ENCODE measurements at places on chromosomes 13 and 19. TPM values are rescaled to one million over a fixed set of nuclear protein-coding genes. Genes with fewer than 3 reads are reported as not detected.

GJB2 gene
- 0.93 TPM for total RNA-seq

ZNF44 gene
- 12.6 TPM for total RNA-seq

IRGC gene
- total RNA-seq = not detected

ALG5 gene
- 27.2 TPM for total RNA-seq

DNA sequence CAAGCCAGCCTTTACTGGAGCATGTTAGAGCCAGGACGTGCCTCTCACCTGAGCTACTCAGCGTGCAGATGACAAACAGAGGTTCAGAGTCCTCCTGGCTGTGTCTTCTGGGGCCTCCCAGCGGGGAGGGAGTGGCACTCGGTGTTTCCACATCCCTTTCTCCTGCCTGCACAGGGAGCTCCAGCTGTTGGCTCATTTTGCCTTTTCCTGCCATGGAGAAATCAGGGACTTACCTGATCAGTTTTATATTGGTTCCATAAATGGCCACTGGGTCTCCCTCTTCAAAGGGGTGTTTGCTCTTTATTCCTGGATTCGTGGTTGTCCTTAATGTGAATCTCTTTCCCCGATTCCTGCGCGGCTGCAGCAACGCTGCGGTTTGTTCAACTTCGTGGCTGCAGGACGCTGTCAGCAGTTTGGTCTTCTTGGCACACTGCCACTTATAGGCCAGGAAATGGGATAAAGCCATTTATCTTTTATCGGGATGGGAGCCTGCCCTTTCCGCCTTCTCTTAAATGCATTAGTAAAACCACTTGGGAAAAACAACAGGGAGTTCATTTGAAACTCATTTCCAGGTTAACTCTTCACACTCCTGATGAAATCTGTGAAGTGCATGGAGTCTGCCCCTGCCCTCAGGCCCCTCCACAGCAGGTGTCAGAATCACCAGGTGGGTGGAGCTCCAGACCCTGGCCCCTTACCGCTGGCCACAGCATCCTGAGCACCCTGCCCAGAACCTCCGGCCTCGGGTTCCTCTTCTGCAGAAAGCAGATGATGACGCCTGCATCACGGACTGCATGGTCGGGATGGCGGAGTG lies 39.8 kb upstream of the MCF2L start:
- H3K27me3 ChIP-seq = peaks cover 9% of the 10 kb centered on the region
- DNase-seq = no peak
- H3K4me3 ChIP-seq = no peak overlapping the region
- H3K4me1 ChIP-seq = peaks cover 10% of the 10 kb centered on the region
- H3K36me3 ChIP-seq = no peaks in the 10 kb centered on the region

- H3K36me3 ChIP-seq = no peaks in the 10 kb centered on the region
- no peak for DNase-seq
- H3K4me3 ChIP-seq = no peak overlapping the region
- H3K27ac ChIP-seq = no peak overlapping the region
- no peaks in the 10 kb centered on the region for H3K27me3 ChIP-seq
Observed at GRCh38 chr13:76397413-76397812, 488.8 kb downstream of the KCTD12 start.

DNA sequence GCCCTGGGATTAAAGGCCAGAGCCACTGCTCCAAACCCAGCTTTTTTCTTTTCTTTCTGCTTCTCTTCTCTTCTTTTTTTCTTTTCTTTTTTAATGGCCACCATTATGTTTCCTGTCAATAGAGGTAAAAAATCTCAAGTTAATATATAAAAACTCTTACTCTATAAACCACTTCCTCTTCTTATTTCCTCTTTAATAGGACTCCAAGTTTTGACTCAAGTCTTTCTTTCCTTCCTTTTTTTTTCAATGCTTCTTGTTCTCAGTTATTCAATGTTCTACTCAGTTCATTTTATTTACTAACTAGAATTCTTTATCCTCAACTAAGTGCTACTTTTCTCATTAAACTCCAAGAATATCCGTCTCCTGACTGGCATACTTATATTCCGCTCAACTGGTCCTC lies 27.1 kb upstream of the MYCBP2 start:
- H3K27me3 ChIP-seq = no peaks in the 10 kb centered on the region
- no peak overlapping the region for H3K4me3 ChIP-seq
- H3K36me3 ChIP-seq = no peaks in the 10 kb centered on the region
- DNase-seq = no peak
- H3K4me1 ChIP-seq = no peaks in the 10 kb centered on the region

- no peak for DNase-seq
- no peaks in the 10 kb centered on the region for H3K36me3 ChIP-seq
- H3K27me3 ChIP-seq = no peaks in the 10 kb centered on the region
- no peak overlapping the region for H3K27ac ChIP-seq
Observed at GRCh38 chr19:51821456-51821855, 26.5 kb downstream of the FPR3 start.

- H3K36me3 ChIP-seq = no peaks in the 10 kb centered on the region
- peaks cover 10% of the 10 kb centered on the region for H3K4me1 ChIP-seq
- peaks cover 4% of the 10 kb centered on the region for H3K27me3 ChIP-seq
- H3K27ac ChIP-seq = no peak overlapping the region
Observed at GRCh38 chr19:43460362-43461016, 4.9 kb downstream of the LYPD3 start.

DNA sequence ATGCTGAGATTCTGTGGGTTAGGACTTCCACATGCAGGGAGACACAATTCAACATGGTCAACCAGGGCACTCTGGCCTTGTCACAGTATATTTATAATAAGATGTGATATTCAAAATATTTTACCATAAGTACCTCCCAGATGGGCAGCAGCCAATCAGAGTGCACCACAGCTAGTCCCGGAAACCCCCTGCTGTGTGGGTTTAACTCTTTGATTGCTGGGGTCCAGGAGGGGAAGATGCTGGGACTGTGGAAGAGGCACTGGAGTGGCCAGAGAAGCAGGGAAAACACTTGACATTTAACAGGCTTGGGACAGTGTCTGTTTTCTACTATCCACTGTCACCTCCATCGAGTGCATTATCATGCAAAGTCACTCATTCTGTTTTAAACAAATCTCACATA lies 99.0 kb downstream of the MBNL2 start:
- H3K36me3 ChIP-seq = no peaks in the 10 kb centered on the region
- no peaks in the 10 kb centered on the region for H3K27me3 ChIP-seq
- H3K27ac ChIP-seq = no peak overlapping the region
- H3K4me3 ChIP-seq = no peak overlapping the region
- no peak for DNase-seq

DNA sequence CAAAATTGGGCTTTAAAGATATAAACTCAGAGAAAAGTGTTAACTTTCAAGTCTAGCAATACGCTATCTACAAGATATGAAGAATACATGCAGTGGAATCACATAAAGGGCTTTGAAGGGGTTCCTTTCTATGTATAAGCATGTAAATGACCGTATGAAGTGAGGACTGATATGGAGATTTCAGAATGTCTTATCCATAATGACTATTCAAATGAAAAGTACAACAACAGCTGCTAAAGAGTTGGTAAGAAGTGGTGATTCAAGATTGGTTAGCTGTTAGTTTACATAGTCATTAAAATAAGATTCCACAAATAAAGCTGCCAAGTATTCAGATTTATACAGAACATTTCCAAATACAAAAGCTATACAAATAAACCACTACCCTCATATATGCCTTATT lies 153.4 kb upstream of the STARD13 start:
- no peaks in the 10 kb centered on the region for H3K4me1 ChIP-seq
- H3K27ac ChIP-seq = no peak overlapping the region
- DNase-seq = no peak
- no peaks in the 10 kb centered on the region for H3K27me3 ChIP-seq
- no peak overlapping the region for H3K4me3 ChIP-seq
- no peaks in the 10 kb centered on the region for H3K36me3 ChIP-seq

- H3K4me3 ChIP-seq = no peak overlapping the region
- no peak for DNase-seq
- no peak overlapping the region for H3K27ac ChIP-seq
- H3K36me3 ChIP-seq = no peaks in the 10 kb centered on the region
- no peaks in the 10 kb centered on the region for H3K27me3 ChIP-seq
- no peaks in the 10 kb centered on the region for H3K4me1 ChIP-seq
Observed at GRCh38 chr19:33977756-33978685, 181.4 kb downstream of the KCTD15 start.

DNA sequence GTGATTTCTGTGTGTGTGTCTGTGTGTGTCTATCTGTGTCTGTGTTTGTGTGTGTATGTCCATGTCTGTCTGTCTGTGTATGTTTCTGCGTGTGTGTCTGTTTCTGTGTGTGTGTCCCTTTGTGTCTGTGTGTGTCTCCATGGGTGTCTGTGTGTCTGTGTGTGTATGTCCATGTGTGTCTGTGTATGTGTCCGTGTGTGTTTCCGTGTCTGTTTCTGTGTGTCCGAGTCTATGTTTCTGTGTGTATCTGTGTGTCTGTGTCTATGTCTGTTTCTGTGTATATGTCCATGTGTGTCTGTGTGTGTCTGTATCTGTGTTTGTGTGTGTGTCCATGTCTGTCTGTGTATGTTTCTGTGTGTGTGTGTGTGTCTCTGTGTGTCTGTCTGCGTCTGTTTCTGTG lies 276.3 kb upstream of the SOX1 start:
- H3K4me3 ChIP-seq = no peak overlapping the region
- H3K27ac ChIP-seq = no peak overlapping the region
- no peak for DNase-seq
- no peaks in the 10 kb centered on the region for H3K36me3 ChIP-seq
- H3K27me3 ChIP-seq = no peaks in the 10 kb centered on the region
- H3K4me1 ChIP-seq = no peaks in the 10 kb centered on the region

- H3K36me3 ChIP-seq = no peaks in the 10 kb centered on the region
- H3K4me3 ChIP-seq = no peak overlapping the region
Observed at GRCh38 chr13:24203811-24204210, 43.3 kb downstream of the SPATA13 start.

GRCh38 chr13:83940742-83941141 lies 58.5 kb upstream of the SLITRK1 start:
- H3K4me1 ChIP-seq = no peaks in the 10 kb centered on the region
- DNase-seq = no peak
- no peak overlapping the region for H3K4me3 ChIP-seq
- no peak overlapping the region for H3K27ac ChIP-seq
- H3K36me3 ChIP-seq = no peaks in the 10 kb centered on the region
- H3K27me3 ChIP-seq = no peaks in the 10 kb centered on the region
